CD8-positive, alpha-beta T cell (primary cell): ENCODE measurements at places on chromosomes 6 and 20. TPM values are rescaled to one million over a fixed set of nuclear protein-coding genes. Genes with fewer than 3 reads are reported as not detected.
A peak's percentile ranks its signal among the peaks of the same experiment; 100 is the strongest.

GRCh38 chr20:32678948-32679347 is 5.2 kb upstream of the C20orf203 start:
- DNase-seq = no peak

- DNase-seq = peak; percentile 55
These were observed 98.9 kb downstream of the TBC1D7 start for GRCh38 chr6:13229205-13230085.

HLA-DMB gene
- 9.9 TPM for total RNA-seq

DNA sequence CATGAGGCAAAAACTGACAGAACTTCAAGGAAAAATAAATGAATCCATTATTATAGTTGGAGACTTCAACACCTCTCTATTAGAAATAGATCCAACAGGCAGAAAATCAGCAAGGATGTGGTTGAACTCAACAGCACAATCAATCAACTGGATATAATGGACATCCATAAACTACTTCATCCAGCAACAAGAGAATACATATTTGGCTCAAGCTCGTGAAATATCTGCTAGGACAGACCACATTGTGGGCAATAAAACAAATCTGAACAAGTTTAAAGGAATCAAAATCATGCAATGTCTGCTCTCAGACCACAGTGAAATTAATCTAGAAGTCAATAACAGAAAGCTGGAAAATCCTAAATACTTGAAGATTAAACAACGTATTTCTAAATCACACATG is 362.6 kb downstream of the CD109 start:
- DNase-seq = no peak

DNA sequence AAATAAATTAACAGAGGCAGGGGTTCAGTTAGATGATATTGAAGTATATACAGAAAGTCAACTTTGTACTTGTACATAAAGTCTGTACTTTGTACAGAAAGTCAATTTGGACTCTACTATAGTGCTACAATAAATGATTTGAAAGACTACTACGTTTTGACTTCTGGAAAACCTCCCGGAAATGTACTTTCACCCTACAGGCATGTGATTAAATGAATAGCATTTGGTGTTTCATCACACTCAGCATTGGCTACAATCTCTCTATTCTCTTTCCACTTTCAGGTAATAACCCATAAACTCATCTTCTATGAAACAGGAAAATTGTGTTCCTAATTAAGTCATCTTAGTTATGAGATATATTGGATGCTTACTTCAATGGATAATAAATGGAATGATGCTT is 25.6 kb upstream of the MC3R start:
- DNase-seq = no peak

HLA-G gene
- total RNA-seq = 6.9 TPM
